ENCODE measurements at places on chromosomes 4 and X.

DNA sequence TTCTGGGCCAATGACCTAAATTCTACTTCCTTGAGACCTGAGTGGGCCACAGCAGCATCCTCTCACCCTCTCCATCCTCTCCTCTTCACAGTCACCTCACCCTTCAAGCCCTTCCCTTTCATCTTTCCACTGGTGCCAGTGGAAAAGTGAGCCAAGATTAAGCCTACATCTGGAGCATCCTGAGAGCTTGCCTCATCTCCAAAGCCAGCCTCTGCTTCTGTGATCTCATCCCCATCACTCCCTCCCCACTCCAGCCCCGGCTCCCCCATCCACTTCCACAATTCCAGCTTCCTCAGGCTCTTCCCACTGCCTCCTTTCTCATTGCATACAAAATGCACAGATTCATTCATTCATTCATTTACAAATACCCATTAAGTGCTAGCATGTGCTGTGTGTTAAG, 10.1 kb upstream of the RASL11B start:
- no peak for DNase-seq

DNA sequence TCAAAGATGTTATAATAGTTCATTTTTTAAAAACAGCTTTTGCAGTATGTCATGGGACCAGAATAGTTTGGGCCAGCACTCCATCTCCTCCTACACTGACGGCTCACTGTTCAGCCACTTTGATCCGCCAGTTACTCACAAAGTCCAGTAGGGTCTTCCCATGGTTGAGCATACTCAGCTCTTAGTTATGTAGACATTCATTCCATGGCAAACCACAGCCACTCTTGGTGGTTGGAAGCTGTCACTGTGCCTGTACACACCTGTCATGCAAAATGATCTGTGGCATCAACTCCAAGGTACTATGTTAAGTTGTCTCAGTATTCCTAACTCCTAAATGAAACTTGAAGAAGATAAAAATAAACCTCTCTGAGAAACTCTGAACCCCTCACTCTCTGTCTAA, 127.2 kb downstream of the NR3C2 start:
- DNase-seq = no peak

- no peak for DNase-seq
Observed at GRCh38 chrX:110180176-110180927, 137.5 kb downstream of the AMMECR1 start.

GRCh38 chr4:62209757-62210485, 1009.8 kb downstream of the ADGRL3 start:
- DNase-seq = no peak

GRCh38 chrX:16646366-16647138, 3.4 kb upstream of the S100G start:
- no peak for DNase-seq

DNA sequence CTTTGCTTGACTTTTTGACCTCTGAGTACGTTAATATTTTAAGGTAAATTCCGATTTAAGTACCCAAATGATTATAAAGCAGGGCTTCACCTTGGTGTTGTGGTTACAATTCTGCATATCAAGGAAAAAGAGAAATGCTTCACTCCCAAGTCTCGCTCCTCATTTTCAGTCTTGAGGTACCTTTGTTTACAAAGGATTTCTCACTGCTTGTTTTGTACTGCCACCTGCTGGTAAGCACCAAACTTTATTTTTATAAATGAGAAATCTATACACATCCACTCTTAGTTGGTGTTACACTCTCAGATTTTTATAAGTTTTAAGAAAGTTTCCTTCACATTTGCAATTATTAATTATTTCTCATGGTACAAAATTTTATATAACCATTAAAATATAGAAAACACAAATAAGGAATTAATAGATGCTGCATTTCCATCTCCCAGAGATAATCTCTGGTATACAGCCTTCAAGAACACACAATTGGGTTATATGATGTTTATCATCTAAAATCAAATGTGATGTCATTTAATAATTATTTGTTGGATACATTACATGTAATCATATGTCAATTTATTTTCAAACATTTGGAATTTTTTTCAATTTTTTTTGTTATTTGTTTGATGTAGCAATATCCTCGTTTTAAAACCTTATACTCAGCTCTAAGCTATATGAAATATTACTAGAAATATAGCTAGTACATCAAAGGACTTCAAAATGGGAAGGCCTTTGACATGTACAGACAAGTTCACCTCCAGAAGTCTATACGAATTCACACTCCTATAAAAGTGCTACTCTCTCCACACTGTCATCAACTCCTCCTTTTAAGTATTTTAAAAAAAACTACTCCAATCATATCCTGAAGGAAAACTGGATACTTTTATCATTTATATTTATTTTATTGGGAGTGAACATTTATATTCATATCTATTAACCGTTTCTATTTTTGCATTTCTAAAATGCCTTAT, 179.9 kb downstream of the KCNIP4 start:
- no peak for DNase-seq

DNA sequence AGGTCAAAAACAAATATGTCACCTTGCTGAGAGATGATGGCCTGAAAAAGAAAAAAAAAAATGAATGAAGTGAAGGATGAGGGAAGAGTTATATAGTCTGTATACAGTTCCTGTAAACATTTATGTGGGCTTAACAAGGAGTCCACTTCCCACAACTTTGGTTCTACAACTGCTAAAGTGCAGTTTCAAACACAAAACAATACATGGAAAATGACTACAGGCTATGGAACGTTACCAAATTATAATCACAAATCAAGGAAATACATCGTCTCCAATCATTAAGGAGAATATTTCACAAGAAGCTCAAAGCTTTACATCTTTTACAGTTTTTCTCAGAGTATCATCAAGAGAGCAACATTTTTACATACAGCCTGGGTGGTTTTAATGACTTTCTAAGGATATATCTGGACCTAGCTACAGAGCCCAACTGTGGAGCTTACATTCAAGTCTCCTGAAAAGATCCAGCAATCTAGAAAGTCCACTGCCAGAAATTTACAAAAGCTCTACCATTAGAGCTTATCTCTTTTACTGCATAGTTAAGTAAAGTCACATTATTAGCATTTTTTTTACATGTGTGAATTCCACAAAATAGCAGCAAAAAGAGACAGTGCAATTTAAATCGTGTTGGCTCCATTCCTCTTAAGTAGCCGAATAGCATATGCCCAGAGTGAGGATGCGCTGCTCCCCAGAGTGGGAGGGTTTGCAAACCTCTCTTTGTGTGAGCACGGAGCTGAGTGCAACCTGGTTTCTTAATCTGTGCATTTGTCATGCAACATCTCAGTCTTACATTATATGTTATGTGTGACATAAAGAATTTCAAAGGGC, 128.3 kb downstream of the MANBA start:
- DNase-seq = no peak

DNA sequence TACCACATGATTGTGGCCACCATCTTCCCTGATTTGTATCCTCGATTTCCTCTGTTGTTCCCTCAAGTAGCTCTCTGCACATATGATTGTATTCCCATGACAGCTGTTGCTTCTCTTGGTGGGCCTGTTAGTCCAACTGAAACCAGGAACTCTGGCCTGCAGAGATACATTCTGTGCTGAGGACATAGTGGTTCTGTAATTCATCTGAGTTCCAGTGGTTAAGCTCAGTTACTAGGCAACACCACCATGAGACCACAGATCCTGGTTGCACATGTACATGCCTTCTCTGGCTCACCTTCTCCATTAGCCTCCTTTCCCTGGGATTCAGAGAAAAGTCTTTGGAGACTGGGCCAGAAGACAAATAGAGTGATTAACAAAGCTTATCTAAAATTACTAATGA, 172.1 kb upstream of the SLC7A11 start:
- DNase-seq = no peak

DNA sequence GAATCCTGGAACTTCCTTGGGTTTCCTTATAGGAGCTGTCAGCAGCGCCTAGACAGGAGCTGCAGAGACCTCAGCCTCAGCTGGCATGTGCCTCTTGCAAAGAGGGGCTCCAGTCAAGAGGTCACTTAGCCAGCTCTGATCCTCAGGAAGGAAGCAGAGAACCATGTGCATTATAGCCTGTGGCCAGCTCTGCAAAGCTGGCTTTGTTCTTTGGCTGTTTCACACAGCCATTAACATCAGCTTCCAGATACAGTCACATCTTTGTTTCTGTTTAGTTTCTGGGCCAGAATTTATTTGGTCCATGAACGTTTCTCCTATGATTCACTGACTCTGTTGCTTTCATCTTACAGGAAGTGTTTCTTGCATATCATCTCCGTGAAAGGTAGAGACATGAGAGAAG, 92.4 kb downstream of the CC2D2A start:
- DNase-seq = no peak
